ENCODE measurements at places on chromosomes 12 and 14.
A peak's percentile ranks its signal among the peaks of the same experiment; 100 is the strongest.

DNA sequence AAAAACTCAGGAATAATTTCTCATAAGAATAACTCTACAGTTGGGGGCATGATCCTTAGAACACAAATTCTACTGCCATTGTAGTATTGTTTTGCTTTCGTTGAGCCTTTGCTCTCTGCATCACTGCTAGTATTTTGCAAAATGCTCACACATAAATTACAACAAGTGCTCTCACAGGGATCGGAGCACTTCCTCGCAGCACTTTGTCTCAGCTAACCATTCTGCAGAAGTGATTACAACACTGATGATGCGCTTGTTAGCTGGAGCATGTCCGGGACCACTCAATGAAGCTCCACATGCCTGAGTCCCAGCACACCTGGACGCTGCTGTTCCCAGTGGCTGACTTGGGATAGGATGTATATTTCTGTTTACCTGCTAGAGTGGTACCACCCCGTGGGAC, 31.6 kb downstream of the MOAP1 start:
- DNase-seq = no peak

DNA sequence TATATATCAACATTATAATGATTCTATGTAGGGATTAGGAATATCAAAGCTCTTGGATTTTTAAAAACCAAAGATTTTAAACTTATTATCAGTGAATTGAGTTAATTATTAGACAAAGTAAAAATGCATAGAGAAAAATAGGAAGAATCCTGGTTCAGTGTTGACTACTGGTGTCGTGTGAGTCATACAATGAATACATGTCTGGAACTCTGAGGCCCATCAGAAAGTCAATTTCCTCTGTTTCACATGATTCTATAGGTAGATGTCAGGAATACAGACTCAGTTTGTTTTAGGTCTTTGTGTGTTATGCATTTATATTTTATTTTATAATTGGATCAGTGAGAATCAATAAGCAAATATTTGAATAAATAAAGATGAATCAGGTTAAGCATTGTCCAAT, 84.5 kb upstream of the RTL1 start:
- no peak for DNase-seq

- no peak for DNase-seq
These were observed 13.1 kb downstream of the CRY1 start for GRCh38 chr12:107080299-107080698.

GRCh38 chr12:50099302-50100008, 4.4 kb upstream of the GPD1 start:
- no peak for DNase-seq

GRCh38 chr14:95993768-95994592, 45.2 kb upstream of the C14orf132 start:
- DNase-seq = peak; percentile 28

- peak; percentile 39 for DNase-seq
These were observed 79.2 kb downstream of the HECTD4 start for GRCh38 chr12:112303004-112303403.

GRCh38 chr14:101489092-101489760, 72.1 kb upstream of the DIO3 start:
- no peak for DNase-seq

DNA sequence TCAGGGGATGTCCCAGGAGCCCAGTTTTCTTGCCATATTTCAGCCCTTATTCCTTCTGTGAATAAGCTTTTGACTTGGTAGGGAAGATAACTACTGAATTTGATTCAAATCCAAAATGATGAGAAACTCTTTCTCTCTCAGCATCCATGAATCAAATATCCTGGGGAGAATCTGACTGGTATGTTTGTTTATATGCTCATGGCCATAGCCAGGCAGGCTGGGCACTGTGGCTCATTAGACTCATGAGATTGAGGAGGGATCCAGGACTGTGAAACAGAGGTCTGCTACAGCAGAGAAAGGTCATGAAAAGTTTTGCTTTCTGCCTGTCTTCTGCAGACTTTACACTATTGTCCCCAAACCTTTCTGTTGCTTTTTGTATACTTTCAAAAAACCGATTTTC, 346.4 kb upstream of the ATP2B1 start:
- no peak for DNase-seq

- DNase-seq = no peak
These were observed 1.7 kb downstream of the PPM1H start for GRCh38 chr12:62933220-62933601.

DNA sequence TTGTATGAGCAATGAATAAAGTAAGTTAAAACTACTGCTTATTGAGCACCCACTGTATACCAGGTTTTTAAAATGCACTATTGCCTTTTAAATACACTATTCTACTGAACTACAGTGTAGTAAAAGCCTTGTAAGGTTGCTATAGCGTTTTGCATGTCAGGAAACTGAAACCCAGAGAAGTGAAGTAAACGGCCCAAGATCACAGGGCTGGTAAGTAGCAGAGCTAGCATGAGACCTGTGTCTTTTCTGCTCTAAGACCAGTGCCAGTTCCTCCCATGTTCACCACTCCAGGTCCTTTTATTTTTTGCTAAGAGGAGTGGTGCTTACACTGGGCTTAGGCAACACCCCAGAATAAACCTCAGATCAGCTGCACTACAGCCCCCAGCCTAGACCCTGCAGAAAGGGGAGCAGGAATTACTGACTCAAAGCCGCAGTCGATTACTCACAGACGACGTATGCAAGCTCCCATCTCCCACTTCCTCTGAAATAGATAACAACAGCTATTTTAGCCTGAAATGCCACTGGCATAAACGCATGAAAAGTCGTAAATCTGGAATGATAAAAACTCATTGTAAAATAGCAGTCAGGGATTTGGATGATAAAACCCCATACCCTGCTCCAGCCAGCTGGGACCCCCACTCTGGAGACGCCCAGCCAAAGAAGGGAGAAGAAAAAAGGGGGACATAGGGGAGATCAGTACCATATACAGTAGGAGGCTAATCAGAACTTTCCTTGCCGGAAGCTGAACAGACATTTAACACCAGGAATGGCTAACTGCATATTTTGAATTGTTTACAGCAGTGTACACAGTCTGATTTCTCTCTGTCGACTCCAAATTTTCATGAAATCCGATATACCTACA, 108.3 kb downstream of the NUAK1 start:
- no peak for DNase-seq

DNA sequence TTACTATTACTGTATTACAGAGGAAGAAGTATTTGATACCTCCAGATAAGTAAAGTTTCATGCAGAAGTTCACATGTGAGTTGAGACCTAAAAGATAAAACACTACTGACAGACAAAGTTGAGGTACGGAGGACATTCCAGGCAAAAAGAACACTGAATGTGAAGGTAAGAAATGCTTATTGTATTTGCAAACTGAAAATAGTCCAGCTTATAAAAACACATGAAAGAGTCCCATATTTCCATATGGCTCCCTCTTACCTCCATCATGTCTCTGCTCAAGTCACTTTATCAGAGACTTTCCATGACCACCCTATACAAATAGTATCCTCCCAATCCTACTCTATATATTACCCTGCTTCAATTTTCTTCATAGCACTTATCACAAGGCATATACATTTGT, 35.8 kb downstream of the SENP1 start:
- DNase-seq = no peak

GRCh38 chr14:102776761-102777710, at the start of gene TRAF3:
TRAF3 (plus strand) TSS chr14:102777449; CDS start chr14:102870202, 92,753 bp downstream.
- DNase-seq = peak; percentile 87

- no peak for DNase-seq
These were observed 65.8 kb downstream of the KCNK10 start for GRCh38 chr14:88256997-88257950.

DNA sequence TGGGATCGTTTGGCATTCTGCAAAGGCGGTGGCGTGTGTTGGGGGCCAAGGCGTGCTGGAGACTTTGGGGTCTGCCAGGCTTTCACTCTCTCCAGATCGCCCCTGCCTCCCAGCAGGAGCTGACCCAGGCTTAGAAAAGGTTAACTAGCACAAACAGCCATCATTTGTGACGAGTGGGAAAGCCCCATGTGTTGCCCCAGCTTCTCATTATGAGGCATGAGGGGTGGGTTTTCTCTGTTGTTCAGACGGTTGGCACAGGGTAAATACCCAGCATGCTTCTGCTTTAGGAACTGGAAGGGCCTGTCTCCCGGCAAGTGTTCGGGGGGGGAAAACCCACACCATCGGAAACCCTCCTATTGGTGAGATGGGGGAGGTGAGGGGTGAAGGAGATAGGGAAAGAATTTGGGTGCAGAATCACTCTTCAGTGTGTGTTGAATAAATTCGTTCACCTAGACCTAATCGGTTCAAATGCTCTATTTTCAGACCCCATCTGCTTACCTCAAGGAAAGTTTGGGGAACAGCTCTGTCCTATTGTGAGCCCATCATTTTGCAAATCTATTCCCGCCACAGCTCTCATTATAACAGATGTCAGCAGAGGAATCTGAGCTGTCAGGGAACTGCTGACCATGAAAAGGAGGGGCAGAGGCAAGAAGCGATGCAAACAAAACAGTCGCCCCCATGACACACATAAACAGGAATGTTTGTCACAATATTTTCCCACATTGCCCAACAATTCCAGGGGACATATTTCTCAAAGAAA, 34.7 kb upstream of the C12orf42 start:
- no peak for DNase-seq

DNA sequence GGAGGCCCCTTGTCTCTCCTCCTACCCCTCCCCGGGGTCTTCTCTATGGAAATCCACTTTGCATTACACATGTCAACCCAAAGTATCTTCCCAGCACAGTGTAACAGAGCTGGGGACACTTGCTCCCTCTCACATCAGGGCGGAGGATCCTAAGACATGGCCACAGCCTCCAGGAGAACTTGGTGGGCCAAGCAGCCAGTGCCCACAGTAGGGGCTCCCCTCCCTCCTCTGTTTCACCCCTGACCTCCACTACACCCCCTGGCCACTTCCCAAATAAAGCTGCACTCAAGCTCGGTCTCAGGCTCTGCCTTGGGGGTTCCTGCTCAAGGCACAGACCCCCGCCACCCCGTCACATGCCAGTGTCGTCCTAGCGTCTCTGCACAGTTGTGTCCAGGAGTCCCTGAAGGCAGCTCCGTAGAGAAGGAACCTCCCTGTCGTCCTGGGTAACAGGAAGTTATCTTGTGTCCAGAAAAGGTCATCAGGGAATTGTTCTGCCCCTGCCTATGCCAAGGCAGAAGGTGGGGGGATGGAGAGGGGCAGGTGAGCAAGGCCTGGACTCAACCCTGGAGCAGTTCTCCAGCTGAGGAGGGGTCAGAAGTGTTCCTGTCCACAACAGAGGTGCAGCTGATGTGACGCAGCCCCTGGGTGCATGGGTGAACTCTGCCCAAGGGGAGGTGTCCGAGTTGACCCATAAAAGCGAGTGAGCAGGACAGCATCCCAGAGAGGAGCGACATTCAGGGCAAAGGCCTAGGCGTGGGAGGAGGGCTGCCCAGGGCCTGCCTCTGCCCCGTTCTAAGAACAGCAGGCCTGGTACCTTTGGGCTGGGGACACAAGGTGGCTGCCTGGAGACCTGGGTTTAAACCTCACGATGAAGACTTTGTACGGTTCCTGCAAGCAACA, 25.5 kb downstream of the DIO3 start:
- peak; percentile 9 for DNase-seq

Measured in activated T-cell treated with anti-CD3 and anti-CD28 coated beads, Interleukin-2, amount 50 U/mL, for 24 hours (primary cell).